ENCODE measurements at places on chromosomes 11 and 22.

- DNase-seq, result no peak
Observed at GRCh38 chr22:32309585-32310251, 47.9 kb upstream of the RFPL3 start.

DNA sequence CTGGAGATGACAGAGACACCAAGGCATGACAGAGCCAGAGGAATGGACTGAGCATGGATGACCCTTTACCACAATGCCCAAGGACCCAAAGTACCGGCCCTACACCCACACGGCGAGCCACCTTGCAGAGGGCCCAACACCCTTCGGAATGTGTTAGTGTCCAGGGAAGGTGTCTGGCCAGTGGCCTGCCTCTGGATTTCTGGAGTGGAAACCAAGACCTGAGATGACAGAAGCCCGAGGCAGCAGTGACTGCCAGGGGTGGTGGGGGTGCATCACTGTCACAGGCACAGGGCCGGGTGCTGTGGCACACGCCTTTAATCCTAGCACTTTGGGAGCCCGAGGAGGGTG is 28.7 kb downstream of the PDGFB start:
- DNase-seq, result no peak

- DNase-seq, result no peak
Observed at GRCh38 chr11:116693593-116694348, 79.0 kb downstream of the BUD13 start.

DNA sequence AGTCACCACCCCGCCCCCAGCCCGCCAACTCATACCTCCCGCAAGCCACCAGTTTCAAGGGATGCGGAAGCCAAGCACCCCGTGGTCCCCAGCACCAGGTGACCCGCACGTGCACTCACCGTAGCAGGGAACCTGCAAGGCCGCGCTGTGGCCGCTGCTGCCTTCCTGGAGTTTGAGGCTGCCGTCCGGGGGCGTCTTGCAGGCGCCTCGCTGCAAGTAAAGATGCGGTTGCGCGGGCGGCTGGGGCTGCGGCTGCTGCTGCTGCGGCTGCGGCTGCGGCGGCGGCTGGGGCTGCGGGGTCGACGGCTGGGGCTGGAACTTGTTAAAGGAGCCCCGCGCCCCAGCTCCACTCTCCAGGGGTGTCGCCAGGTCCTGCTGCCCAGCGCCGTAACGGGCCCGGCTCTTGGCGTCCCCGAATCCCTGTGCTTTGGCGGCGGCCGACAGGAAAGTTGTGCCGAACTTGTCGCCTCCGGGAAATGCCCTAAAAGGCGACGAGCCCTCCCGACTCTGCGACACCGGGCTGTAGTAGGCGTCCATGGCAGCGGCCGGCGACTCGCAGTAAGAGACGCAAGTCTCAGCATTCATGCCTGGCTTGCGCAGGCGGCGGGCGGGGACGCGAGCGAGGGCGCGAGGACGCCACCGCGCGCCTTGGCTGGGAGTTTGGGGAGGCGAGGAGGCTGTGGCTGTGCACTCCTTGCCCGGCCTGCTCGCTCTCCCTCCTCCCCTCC is at the start of gene ALX4:
Gene ALX4, minus strand, starts transcription at position 662 of the 728 bp plus-strand sequence. Its CDS starts 77 bp downstream, at position 585.
- DNase-seq, result no peak

DNA sequence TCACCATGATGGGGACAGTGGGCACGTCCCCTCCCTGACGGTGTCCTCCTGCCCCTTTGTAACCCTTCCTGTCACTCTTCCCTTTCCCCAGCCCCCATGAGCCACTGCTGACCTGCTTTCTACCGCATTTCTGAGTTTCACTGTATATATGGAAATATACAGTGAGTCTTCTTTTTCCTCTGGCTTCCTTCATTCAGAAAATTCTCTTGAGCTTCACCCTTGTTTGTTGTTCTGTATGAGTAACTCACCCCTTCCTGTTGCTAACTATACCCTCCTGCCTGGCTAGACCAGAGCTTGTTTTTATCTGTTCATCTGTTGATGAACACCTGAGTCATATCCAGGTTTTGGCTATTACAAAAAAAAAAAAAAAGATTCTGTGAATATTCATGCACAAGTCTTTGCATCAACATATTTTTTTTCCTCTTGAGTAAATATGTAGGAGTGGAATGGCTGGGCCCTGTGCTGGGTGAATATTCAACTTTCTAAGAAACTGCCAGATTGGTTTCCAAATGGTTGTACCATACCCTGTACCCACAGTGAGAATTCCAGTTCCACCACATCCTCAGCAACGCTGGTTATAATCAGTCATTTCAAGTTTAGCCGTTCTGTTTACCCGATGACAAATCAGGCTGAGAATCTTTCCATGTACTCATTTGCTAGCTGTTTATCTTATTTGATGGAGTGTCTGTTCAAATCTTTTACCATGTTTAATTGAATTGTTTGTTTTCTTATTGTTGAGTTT is 62.0 kb downstream of the IGF2 start:
- no peak for DNase-seq

- DNase-seq, result no peak
Observed at GRCh38 chr11:116263770-116264169, 509.0 kb downstream of the BUD13 start.

Data from stimulated activated CD8-positive, alpha-beta memory T cell treated with anti-CD3 and anti-CD28 coated beads, Interleukin-4, amount 100 ng/mL, for 4 hours (primary cell).